ENCODE measurements at places on chromosomes 2 and 18.

- no peak for DNase-seq
These were observed 63.4 kb downstream of the FAM168B start for GRCh38 chr2:131029812-131030211.

DNA sequence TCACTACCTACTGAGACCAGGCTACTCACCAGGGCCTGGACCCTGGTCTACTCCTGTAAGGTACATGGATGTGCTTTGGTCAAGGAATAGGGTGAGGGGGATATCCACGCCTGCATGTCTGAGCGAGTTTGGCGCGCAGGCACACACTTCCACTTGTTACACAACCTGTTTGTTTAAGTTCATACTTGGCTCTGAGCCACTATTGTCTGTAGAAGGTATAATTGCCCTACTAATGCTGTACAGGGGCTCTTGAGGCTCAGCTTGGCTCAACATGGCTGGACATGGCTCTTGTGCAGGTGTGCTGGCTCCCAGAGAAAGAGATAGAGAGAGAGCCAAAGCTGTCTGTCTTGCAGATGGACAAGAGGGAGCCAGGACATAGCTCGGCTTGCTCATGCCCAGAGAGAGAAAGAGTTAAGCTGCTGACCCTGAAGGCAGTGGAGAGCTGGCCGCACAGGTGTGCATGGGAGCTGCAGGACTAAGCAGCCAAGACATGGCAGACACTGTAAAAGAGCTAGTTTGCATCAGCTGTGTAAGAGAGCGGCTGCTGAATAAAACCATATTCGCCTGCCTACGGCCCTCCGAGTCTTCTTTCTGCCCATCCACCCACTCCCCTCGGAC lies 35.2 kb downstream of the NPPC start:
- no peak for DNase-seq

DNA sequence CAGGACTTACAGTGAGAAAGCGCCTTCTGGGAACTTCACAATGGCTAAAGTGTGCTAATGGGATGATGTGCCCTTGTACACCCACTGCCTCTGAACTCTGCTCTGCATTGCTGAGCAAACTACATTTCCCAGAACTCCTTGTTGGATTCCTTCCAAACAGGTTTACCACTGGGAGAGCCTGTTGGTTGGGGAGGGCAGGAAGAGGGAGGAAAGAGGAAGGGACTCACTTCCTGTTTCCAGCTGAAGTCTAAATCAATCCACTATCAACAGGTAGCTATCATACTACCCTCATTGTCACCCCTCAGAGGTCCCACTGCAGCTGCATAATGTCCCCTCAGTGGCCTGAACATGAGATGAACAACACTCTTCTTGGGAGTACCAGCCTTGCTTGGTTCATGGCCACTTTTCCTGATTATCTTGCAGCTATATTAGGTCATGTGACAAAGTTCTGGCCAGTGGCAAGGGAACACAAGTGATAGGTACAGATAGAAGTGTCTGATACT lies 109.7 kb downstream of the MSH2 start:
- DNase-seq = no peak

DNA sequence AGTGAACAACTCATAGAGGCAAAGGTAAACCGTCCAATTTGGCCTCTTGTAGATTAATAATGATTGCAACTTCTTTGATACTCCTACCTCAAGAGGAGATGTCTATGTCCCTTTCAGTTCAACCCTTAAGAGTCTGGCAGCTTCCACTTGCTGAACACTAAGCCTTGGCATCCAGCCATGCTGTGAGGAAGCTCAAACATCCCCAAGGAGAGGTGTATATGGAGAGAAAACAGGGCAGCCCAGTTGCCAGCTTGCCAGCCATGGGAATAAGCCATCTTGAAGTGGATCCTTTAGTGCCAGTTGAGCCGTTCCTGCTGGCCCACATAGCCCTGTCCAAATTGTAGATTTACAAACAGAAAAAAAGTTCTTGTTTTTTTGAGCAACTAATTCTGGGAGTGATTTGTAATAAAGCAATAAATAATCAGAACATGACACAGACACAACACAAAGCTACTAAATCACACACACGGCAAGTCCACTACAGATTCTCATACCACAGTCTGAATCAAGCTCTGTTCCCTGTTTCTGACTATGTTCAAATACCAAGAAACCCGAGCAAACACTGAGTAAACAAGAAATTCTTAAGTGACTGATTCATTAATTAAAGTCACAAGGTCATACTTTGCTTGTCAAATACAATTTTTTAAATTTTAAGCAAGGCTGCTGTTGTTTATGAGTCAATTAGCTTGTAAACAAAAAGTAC lies 96.1 kb downstream of the PID1 start:
- no peak for DNase-seq

GRCh38 chr18:9746958-9747357 lies 38.9 kb downstream of the RAB31 start:
- DNase-seq = no peak

GRCh38 chr2:10514273-10514672 lies 66.1 kb upstream of the ODC1 start:
- DNase-seq = no peak

- DNase-seq = no peak
These were observed 211.4 kb upstream of the SALL3 start for GRCh38 chr18:78768221-78768620.

- DNase-seq = no peak
These were observed 37.5 kb upstream of the WIPF1 start for GRCh38 chr2:174635015-174635593.

- no peak for DNase-seq
These were observed 80.8 kb upstream of the AGAP1 start for GRCh38 chr2:235413064-235413463.

DNA sequence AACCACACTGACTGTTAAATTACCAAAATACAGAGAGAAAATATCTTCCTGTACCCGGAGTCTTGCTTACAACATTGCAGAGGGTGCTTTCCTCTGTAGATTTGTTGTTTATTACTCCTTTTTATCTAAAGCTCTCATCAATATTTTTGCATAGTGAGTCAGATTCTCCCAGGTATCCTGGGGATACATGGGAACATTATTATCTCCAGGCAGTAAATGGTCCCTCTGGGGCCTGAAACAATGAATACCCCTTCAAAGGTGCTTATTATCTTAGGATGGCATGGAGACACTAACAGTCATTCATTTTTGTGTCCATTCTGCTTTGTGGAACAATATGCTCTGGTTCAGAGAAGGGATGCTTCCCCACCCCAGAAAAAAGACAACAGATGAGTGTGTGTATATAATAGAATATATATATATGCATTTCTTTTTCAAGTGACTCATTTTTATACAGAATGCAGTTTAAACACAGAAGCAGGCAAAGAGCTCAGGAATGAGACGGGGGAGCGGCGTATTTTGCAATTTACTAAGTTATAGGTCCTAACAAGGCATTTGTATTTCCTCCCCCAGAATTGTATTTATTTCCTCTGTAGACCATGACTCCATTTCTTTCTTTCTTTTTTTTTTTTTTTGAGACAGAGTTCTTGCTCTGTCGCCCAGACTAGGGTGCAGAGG lies 424.8 kb upstream of the ZEB2 start:
- no peak for DNase-seq

- DNase-seq = no peak
These were observed 56.5 kb downstream of the MTX2 start for GRCh38 chr2:176325732-176326131.

DNA sequence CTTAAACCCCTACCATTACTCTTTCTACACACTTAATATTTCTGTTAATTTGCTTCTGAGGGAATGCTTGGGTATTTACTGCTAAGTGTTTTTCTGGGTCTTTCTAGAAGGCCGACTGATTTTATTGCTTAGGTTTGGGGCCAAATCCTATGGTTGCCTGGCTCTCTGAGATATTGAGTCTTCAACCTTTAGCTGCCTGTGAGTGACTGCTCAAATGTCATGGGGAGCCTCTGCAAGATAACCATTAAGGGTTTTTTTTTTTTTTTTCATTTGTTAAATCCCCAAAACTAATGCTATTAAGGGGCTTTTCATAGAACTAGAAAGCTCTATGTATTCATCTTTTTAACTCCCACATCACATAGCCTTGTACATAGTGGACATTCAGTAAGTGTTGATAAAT lies 5.0 kb downstream of the OSBPL6 start:
- DNase-seq = no peak

GRCh38 chr2:49153252-49153651 lies 1.1 kb downstream of the FSHR start:
- no peak for DNase-seq

GRCh38 chr2:230758566-230759480 lies 46.2 kb downstream of the CAB39 start:
- no peak for DNase-seq

GRCh38 chr2:239825705-239825979 lies 199.5 kb downstream of the NDUFA10 start:
- no peak for DNase-seq

- no peak for DNase-seq
These were observed 112.7 kb upstream of the SESTD1 start for GRCh38 chr2:179377296-179377695.

Measured in 8988T (cell line).